GM18507 (cell line): ENCODE measurements at places on chromosomes 5 and 9.

DNA sequence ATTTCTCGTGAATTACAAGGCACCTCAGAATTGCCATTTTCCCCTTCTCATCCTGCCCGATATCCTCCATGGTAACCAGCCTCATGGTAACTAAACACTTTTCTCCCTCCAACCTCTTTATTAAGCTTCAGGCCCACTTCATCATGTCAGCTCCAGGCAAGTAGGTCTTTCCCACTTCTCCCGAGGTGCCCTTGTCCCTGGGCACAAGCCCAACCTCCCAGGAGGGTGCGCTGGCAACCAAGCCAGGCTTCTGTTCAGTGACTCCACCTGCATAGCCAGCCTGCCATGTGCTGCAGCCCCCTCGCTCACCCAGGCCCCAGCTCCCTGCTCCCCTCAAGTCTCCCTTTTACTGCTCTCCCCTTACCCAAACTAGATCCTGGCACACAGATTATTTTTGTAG is 47.4 kb upstream of the AFAP1L1 start:
- DNase-seq: no peak

DNA sequence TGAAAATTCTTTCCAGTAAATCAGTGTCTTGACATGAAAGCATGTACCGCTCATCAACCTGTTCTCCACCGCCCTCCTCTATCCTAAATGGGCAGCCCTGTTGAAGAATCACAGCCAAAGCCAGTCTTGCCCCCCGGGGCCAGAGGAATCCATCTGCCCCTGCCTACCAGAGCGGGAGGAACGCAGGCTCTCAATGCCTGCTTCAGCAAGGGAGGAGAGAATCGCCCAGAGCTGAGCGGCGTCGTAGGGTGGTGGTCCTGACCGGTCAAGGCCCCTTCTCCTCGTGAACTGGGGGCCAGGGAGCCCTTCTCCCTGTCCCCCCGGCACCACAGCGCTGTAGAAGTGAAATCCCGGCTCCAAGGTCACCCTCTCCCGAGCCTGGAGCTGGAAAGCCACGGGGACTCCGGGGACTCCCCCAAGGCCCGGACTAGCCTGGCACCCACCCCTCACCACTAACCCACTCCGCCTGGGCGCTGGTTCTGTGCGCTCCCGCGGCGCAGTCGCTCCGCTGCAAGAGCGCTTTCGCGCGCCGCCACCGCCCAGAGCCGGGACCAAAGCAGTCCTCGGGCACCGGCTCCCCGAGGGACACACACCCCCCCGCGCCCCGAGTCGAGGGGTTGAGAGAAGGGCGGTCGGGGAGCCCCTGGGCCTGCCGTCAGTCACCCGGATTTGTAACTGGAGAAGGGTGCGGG is 718 bp upstream of the TMEM215 start:
- DNase-seq: no peak

- no peak for DNase-seq
Measured at GRCh38 chr5:73615085-73615484, 10.9 kb upstream of the ARHGEF28 start.

DNA sequence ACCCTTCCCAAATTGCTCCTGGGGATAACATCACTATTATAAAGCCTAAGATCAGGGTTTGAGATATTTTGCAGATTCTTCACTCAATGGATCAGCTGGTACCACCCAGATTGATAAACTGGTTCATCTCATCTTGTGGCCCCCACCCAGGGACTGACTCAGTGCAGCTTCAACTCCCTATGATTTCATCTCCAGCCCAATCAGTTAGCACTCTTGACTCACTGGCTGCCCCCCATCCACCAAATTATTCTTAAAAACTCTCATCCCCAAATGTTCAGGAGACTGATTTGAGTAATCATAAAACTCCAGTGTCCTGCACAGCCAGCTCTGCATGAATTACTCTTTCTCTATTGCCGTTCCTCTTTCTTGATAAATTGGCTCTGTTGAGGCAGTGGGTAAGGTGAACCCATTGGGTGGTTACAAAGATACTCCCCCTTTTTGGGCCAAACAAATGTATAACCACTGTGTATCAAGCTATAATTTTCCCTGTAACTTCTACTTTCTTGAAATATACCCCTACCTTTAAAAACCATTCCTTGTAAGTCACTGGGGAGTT is 263.3 kb upstream of the IL12B start:
- DNase-seq: no peak
